ENCODE measurements at places on chromosomes 4 and X. TPM values are rescaled to one million over a fixed set of nuclear protein-coding genes. Genes with fewer than 3 reads are reported as not detected.

FAM114A1 gene
- 2.9 TPM for total RNA-seq

PPP4R3C gene
- total RNA-seq, result not detected

GAB1 gene
- total RNA-seq, result 10.8 TPM

MTNR1A gene
- total RNA-seq, result not detected

GAGE1 gene
- not detected for total RNA-seq

CXorf49 gene
- not detected for total RNA-seq

UGT2B7 gene
- not detected for total RNA-seq

CWH43 gene
- not detected for total RNA-seq

SPANXC gene
- total RNA-seq, result not detected

PLS3 gene
- total RNA-seq, result not detected

FGA gene
- total RNA-seq, result not detected

MAGEB2 gene
- total RNA-seq, result not detected

NR0B1 gene
- not detected for total RNA-seq

BRS3 gene
- total RNA-seq, result not detected

MSX1 gene
- total RNA-seq, result not detected

All from B cell (primary cell).